Jurkat, Clone E6-1 (cell line): ENCODE measurements at places on chromosomes 6 and 20.

DNA sequence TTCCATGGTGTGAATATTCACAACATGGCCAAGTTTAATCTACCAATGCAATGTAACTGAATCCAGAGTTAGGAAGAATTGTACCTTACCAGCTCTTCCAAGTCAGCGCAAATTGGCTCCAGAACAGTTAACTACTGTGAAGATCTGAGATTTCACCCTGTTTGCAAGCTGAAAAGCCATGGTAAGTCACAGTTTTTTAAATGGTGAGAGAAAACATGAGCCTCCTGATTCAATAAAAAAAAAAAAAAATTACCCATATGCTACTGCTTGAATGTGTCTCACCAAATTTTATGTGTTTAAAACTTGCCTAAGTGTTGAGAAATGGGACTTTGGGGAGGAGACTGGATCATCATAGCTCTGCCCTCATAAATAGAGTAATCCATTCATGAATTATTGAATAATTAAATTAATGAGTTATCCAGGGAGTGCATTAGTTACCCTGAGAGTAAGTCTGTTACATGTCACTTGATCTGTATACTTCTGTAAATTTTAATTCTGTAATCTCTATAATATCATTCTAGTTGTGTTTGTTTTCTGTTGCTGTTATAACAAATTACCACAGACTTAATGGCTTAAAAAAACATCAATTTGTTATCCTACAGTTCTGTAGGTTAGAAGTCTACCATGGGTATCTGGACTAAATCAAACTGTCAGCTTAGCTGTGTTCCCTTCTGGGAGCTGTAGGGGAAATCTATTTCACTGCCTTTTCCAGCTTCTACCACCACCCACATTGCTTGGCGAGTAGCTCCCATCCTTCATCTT, 1355.9 kb downstream of the GRIK2 start:
- DNase-seq = no peak

DNA sequence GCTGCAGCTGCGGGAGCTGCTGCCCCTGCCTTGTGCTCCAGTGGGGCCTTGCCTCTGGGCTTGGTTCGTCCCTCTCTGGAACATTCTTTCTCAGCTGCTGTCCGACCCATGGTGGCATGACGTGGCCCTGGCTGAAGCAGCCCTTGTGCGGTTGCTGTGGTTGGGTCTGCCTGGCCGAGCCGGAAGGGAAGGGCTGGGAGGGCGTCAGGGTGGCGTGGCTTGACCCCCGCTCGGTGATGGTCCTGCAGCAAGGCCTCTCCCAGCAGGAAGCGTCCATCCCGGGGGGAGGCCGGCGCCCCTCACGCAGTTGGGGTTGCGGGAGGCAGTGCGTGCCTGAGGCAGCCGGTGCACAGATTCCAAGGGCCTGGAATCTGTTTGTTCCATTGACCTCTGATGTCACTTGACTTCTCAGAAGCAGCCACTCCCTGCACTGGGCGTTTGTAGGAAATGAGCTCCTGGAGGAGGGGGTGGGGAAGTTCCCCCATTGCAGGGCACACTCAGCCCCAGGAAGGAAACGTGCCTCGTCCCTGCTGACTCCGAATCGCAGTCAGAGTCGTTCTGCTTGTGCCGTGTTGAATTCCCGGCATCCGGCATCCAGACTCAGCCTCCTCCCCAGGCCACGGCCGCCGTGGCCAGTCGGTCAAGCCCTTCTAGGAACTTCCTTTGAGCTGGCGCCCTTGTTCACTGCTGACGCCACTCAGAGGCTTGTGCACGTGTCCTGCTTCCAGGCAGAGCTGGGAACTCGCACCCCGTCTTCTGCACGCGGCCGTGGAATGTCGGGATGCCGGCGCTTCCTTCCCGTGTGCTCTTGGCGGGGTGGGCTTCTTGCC, 9.7 kb upstream of the TNFRSF6B start:
- no peak for DNase-seq

- no peak for DNase-seq
Measured at GRCh38 chr6:87482366-87482765, 9.6 kb downstream of the SLC35A1 start.

GRCh38 chr6:112936504-112936903, 589.4 kb downstream of the RFPL4B start:
- DNase-seq = no peak

DNA sequence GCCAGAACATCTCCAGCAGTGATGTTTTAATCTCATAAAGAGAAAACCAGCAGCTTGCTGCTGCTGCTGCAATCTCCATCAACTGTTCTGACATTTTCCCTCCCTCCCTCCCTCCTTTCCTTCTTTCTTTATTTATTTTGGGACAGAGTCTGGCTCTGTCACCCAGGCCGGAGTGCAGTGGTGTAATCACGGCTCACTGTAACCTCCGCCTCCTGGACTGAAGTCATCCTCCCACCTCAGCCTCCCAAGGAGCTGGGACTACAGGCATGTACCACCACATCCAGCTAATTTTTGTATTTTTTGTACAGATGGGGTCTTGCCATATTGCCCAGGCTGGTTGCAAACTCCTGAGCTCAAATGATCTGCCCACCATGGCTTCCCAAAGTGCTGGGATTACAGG, 5.7 kb downstream of the ELOVL5 start:
- DNase-seq = no peak

DNA sequence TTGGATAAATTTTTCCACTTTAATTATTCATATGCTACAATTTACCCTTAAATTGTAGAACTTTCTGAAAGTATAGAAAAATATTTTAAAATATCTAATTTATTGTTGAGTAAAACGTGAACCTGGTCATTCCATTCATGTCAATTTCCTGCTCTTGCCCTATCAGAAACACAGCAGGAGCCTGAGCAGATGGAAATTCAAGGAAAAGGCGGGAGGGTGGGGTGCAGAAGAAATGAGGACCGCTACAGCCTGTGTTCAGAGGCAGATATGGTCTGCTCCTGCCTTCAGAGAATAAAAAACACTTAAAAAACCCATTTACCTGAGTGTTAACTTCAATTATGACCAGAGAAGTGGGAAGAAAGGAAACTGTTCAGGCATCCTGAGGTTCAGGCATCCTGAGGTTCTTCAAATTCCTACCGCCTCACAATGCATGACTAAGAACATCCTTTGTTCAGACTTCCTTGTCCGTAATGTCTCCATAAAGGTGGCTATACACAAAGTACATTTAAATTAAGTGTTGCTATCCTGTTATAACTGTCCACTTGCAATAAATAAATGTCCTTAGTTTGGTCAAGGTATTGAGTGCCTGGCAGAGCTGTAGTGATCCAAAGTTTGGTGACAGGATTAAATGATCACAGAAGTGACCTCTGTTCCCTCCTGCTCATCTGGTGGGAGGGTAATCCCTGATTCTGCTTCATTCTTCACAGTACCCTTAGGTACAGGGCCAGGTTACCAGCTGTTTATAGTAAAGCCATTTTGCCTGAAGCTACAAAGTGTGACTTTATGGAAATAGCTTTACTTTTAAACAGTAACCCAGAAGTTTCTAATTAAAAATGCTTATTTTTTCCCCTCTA, 109.1 kb downstream of the MAN1A1 start:
- DNase-seq = no peak

DNA sequence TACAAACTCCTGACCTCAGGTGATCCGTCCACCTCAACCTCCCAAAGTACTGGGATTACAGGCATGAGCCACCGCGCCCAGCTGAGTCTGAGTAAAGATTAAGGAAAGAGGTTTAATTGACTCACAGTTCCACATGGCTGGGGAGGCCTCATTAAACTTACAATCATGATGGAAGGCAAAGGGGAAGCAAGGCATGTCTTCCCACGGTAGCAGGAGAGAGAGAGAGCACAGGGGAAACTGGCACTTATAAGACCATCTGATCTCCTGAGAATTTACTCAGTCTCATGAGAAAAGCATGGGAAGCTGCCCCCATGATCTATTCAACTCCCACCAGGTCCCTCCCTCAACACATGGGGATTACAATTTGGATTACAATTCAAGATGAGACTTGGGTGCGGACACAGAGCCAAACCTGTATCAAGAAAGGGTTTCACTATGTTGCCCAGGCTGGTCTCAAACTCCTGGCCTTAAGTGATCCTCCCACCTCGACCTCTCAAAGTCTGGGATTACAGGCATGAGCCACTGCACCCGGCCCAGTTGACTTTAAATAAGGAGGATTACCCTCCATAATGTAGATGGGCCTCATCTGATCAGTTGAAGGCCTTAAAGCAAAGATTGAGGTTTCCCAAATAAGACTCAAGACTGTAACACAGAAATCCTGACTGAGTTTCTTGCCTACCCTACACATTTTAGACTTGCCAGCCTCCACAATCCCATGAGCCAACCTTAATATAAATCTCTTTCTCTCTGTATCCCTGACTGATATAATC, 13.1 kb upstream of the PEX7 start:
- DNase-seq = no peak

DNA sequence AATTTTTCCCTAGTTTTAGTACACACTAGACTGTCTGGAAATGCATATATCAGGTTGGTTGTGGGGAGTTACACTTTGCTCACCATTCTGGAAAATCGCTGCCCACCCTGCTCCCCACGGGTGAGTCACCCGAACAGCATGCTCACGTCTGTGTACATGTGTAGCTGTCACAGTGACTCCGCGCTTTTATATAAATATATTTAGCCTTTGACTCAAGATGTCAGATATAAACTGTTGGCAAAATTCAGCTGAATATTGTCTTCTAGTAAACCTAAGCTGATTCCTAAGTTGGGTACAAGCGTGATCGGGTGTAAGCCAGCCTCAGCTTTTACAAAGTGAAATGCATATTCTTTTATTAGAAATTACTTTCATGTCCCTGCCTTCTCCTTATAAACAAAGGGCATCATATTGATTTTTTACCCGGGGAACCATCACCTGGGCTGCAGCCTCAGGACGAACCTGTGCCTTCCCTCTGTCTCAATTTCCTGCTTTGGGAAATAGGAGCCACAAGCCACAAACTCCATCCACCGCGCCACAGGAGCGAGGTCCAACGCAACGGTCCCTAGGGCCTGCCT, 4.3 kb downstream of the SDCBP2 start:
- no peak for DNase-seq

DNA sequence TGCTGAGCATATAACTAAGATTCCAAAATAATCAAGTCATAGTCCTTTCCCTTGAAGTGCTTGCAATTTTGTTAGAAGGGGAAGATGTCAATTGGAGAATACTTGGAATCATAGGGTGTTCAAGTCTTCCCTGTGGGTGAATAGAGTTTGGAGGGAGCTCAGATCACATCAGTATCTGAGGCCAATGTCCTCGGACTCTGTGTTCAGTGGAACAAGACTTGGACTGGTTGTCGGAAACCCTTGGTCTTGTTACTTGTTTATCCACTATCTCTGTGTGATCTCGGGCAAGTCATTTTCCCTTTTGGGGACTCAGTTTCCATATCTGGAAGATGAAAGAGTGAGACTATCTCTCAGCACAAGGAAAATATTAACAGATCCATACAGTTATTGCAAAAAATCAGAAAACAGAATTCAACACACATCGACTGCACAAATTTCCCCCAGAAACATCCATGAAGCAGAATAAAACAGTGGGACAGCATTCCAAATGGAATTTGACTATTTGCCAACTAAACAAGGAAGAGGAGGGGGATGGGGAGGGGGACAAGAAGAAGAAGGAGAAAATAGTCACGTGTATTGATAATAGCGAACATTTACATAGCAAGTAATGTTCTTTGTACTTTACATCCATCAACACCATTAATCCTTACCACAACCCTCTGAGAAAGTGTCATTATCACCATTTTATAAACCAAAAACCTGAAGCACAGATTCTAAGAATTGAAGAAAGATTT, 3.9 kb upstream of the EDEM2 start:
- no peak for DNase-seq

- no peak for DNase-seq
Measured at GRCh38 chr6:75213112-75213511, 7.3 kb upstream of the COL12A1 start.

DNA sequence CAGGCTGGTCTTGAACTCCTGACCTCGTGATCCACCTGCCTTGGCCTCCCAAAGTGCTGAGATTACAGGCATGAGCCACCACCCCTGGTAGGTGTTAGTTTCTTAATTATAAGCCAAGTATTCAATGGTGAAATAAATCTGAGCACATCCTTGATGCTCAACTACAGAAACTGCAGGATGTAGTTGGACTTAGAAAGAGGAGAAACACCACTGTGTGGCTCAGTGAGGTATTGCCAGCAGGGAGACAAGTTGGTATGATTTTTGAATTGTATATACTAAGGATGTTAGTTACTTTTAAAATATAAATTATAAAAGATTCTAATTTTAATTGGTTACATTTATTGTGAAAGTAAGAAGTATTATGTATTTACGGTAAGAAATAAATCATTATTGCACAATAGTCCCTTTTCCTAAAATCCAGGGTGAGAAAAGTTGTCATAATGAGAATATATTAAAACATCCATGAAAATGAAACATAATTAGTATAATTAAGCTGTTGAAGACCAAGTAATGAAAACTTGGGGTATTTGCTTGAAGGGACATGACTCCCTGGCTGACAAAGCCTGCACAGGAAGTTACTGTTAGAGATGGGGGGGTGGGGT, 17.6 kb downstream of the SLC18B1 start:
- peak; percentile 21 for DNase-seq

GRCh38 chr20:42340368-42340767, 722.2 kb upstream of the CHD6 start:
- no peak for DNase-seq

GRCh38 chr20:18101125-18101810, 36.4 kb upstream of the KAT14 start:
- no peak for DNase-seq

DNA sequence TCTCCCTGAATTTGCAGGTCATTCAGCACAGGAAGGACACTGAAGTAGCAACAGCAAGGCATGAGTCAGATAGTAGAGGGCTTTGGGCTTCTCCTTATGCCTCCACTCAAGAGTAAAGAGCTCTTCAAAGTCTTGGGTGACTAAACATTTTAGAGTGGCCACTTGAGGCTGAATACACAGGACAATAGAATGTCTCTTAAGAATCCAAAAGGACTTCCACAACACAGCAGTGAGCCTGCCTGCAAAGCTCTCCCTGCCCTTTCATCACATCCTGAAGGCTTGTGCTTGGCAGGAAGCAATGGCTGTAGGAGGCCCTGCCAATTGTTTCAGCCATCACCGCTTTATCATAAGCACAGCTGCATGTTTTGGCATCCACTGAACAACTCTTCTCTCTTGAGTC, 36.8 kb downstream of the FOXQ1 start:
- DNase-seq = no peak

- DNase-seq = no peak
Measured at GRCh38 chr6:13593103-13593502, 18.7 kb downstream of the SIRT5 start.

DNA sequence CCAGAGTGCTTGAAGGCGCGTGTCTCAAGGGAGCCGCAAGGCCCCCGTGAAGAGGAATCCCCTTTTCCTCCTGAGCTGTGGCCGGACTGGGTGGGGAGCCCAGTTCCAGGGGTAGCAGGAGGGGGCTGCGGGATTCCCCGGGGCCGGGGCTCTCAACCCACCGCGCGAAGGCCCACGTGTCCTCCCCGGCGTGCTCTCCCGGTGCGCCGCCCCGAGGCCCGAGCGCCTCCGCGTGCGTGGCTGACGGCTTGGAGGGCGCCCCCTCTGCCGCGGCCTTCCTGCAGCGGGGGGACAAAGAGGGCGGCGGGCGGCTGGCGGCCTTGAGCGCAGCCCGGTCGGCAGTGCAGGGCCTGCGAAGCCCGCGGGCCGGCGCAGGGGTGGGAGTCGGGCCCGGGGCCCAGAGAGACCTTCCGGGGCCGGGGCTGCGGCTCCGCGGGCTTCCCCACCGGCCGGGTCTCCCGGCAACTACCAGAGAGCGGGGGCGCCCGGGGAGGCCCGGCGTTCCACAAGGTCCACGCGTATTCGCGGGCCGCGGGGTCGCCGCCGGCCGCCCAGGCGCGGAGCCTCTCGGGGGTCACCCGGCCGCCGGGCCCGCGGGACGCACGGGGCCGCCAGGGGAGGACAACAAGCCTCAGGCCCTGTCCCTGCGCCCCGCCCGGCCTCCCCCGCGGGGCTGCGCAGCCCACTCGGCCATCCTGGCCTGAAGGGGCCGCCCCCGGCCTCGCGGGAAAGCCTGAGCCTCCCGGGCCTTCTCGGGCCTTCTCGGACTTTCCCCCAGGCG, at the start of gene FAM217A:
TSS of gene FAM217A (minus strand) at position 447 of the 781 bp plus-strand sequence. CDS start 1,723 bp downstream, outside the sequence.
- DNase-seq = no peak
